ENCODE measurements at places on chromosomes 2 and 18. TPM values are rescaled to one million over a fixed set of nuclear protein-coding genes. Genes with fewer than 3 reads are reported as not detected.
A peak's percentile ranks its signal among the peaks of the same experiment; 100 is the strongest.

DNA sequence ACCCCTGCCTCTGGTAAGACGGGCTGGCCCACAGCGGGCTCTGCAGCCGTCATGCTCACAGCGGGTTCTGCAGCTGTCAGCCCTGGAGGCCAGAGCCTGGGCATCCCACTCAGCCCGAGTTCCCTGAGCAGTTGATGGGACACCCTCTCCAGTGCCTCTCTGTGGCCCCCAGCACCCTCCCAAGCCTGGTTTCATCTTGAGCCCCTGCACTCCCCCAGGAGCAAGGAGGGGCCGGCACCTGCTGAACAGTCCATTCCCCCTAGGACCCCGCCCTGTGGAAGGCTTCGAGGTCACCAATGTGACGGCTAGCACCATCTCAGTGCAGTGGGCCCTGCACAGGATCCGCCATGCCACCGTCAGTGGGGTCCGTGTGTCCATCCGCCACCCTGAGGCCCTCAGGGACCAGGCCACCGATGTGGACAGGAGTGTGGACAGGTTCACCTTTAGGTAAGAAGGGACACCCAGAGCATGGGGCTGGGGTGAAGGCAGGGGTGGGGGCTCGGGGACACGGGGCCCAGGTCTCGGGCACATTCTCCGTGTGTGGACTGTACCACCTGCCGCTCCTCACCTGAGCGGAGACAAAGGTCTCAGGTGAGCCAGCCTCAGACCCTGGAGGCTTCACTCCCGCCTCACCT lies 34.5 kb downstream of the MTERF4 start:
- no peak for DNase-seq

DNA sequence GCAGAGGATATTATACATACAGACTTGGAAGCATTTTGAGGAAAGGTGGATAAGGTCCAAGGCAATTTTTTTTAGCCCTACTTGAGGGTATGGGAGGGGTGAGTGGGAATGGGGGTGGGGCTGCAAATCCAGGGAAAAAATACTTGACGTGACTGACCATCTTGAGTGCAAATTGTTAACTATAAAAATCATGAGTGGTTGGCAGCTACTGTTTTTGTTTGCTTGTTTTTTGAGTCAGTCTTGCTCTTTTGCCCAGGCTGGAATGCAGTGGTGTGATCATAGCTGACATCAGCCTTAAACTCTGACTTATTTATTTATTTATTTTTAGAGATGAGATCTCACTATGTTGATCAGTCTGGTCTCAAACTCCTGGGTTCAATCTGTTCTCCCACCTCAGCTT lies 458.8 kb downstream of the PIK3C3 start:
- DNase-seq: no peak

DNA sequence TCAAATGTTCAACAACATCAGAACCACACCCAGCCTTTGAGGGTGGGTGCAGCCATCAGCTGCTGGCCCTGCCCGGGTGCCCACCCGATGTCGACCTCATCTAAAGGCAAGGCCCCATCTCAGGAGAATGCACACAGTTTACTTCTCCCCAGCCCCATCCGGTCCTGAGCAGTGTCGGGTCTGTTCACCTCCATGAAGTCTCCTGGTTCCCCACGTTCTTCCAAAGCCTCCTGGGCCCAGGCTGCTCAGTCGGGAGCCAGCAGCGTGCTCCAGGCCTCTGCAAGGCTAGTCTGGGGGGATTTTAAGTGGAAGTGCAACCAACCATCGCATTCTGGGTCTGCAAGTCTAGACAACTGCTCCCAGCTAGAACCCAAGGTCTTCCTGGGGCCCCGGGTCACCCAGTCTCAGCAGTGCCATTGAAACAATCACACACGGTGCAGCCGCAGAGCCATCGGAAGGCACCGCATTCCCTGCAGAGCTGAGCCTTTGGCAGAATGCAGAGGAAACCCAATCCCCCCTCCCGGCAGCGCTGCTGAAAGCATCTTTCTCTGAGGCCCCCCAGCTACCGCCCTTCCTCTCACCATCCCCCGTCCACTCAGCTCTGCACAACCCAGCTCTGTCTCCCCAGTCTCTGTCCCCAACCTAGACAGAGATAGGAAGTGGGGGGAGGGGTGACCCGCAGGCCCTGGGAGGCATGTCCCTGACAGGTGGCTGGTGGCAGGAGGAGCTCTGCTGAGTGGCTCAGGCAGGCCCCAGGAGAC lies 8.5 kb downstream of the ESPNL start:
- DNase-seq: peak; percentile 43

- DNase-seq: no peak
These were observed 136.1 kb upstream of the CCDC150 start for GRCh38 chr2:196503398-196503797.

GRCh38 chr2:155633887-155634570 lies 698.5 kb downstream of the NR4A2 start:
- DNase-seq: peak; percentile 36

GRCh38 chr2:42585779-42586178 lies 17.3 kb downstream of the MTA3 start:
- no peak for DNase-seq

DNA sequence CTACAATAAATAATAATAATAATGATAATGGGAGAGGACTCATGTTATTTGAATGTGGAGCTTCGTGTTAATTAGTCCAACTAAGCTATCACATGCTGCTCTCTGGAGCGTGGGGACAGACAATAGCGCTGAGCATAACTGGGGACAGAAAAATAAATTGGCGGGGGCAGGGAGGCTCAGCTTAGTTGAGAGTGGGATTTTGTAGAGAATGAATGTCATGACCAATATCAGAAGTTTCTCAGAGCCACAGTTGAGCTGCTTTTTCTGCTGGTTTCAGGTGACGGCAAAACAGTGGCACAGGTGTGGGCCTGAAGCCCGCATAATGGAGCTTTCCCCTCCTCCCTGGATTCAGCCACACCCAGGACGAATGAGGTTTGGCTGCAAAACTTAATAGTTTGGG lies 111.1 kb upstream of the CAB39 start:
- DNase-seq: no peak

GRCh38 chr18:8049147-8049546 lies 482.0 kb downstream of the PTPRM start:
- DNase-seq: no peak

GRCh38 chr2:95056044-95056443 lies 30.5 kb downstream of the MAL start:
- DNase-seq: no peak

GRCh38 chr2:238358769-238359168 lies 38.5 kb downstream of the TRAF3IP1 start:
- no peak for DNase-seq

GRCh38 chr2:24546669-24547068 lies 55.6 kb downstream of the NCOA1 start:
- peak; percentile 10 for DNase-seq

TXNDC2 gene
- total RNA-seq: 0.04 TPM

DNA sequence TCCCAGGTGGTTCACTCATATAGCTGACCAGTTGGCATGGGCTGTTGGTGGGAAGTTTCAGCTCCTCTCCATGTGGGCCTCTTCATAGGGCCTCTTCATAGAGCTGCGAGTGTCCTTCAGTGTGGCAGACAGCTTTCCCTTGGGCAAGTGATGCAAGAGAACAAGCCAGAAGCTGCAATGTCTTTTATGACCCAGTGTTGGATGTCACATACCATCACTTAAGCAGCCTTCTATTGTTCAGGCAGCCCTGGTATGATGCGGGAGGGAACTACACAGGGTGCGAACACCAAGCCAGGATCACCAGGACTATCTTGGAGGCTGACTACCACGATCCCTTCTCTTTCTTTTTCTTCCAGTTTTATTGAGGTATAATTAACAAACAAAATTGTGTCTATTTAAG lies 126.5 kb upstream of the ITGA6 start:
- DNase-seq: no peak

- DNase-seq: peak; percentile 84
These were observed 76.7 kb upstream of the PKDCC start for GRCh38 chr2:41970988-41971660.

DNA sequence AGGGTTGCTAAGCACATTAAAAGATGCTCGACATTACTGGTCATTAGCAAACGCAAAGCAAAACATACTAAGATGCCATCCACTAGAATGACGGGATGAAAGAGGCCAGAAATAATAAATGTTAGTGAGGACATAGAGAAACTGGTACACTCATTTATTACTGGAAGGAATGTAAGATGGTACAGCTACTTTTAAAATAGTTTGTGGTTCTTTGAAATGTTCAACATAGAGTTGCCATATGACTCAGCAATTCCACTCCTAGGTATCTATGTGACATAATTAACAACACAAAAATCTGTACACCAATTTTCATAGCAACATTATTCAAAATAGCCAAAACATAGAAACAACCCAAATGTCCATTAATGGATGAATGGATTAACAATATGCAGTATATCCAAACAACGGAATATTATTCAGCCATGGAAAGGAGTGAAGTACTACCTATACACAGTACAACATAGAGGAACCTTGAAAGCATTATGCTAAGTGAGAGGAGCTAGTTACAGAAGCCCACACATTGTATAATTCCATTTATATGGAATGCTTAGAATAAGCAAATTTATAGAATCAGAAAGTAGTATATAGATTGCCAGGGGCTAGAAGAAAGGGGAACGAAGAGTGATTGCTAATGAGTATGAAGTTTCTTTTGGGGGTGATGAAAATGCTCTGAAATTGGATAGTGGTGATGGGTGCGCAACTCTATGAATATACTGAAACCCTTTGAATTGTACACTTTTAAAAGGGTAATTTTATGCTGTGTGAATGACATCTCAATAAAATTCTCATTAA lies 61.9 kb upstream of the IL1R1 start:
- no peak for DNase-seq

NEURL3 gene
- total RNA-seq: 0.13 TPM

GRCh38 chr2:9686061-9686460 lies 55.3 kb upstream of the YWHAQ start:
- DNase-seq: no peak

DNA sequence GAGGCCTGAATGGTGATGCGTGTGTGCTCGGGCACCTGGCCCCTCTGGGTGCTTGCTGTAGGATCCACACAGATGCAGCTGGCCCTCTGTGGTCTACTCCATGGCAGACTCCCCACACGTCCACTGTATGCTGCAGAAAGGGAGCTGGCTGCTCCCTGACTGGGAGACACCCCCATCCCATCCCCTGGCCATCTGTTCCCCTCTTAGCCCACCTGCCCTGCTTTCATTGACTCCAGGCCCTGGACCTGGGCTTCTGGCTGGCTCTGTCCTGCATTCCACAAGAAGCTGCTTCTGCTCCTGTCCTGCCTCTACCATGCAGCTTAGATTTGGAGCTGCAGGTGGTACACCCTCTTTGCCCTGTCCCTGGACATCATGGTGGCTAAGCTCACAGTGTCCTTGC lies 80.1 kb downstream of the FHOD3 start:
- no peak for DNase-seq

DNA sequence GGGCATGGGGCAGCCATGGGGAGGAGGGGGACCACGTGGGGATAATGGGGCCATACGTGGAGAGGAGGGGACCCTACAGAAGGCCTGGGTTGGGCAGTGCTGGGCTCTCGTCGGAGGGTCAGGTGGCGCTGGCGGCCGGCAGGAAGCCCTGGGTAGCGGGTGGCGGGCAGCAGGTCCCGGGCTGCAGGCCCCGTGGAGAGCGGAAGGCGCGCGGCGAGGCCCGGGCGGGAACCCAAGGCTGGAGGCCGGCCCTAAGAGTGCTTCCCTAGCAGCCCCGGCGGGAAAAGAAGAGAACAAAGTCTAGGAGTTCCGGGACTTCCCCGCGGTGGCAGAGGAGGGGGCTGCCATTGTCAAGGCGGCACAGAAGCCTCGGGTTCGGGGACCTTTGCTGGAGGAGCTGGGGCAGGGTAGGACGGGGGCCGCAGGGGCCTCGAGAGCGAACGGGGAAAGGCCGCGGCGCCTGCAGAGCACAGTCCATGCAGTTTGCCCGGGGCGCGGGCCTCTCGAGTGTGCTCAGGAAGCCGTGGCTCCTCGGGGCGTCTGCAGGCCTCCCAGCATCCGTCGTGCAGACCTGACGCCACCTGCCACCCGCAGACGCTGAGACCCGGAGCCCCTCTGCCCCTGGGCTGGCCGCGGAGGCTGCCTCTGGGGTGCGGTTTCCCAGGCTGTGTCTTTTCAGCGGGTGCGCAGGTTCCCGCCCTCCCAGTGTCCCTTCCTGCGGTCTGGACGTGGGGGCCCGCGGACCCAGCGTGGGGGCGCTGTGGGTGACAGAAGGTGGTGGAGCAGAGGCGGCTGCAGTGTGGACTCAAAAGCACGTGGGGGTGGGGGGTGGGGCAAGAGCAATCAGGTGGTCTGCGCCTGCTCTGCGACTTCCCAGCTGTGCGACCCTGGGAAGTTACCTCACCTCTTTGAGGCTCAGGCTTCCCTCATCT lies 19.4 kb upstream of the NCL start:
- DNase-seq: peak; percentile 47

DNA sequence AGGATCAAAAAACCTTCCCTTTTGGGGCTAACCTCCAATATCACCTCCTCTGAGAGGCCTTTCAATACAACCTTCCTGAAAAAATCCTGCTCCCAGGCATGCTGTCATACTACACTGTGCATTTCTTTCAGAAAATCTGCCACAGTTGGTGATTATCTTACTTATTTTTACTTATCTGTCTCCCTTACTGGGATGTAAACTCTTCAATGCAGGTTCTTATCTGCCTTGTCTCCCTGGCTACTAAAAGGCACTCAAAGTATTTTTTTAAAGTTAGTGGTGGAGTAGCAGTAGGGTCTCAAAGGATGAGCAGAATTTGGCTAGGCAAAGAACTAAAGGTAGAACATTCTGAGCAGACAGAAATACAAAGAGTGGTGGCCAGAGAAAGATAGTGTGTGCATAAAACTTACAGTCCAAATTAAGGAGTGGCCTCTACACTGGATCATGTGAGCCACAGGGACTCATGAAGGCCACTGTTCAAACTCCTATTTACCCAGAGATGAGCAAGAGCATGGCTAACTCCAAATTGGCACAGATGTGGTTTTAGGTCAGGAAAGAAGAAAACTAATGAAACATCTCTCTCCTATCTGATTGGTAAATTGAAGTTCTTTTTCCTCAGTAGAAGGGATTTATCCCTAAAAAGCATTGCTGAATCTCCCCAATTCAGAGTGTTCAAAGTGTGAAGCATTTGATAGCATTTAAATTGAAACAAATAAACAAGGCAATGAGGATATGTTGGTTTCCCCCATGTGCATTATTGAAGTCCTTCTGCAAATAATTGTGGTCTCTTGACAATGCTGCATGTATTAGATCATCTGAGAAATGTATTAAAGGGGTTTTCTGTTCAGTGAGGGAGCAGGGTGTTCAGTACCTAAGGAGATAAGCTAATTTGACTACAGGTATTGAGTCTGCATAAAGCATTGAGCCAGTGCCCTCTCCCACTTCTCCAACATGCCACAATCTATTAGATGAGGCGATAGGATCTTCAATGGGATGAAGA lies 285.5 kb downstream of the MREG start:
- no peak for DNase-seq

GTF2A1L gene
- 3.4 TPM for total RNA-seq
